ENCODE measurements at places on chromosomes 7 and 10. TPM values are rescaled to one million over a fixed set of nuclear protein-coding genes. Genes with fewer than 3 reads are reported as not detected.

Gene SLC13A4
- total RNA-seq = 0.05 TPM

Gene STRA8
- total RNA-seq = 0.28 TPM

Gene EEF1AKMT2
- 22.3 TPM for total RNA-seq

Gene TAS2R4
- 0.38 TPM for total RNA-seq

Gene STEAP2
- total RNA-seq = 3.4 TPM

Gene CTAGE4
- 0.28 TPM for total RNA-seq

Gene NUDT13
- 1.8 TPM for total RNA-seq
